ENCODE measurements at places on chromosomes 7 and 10.

DNA sequence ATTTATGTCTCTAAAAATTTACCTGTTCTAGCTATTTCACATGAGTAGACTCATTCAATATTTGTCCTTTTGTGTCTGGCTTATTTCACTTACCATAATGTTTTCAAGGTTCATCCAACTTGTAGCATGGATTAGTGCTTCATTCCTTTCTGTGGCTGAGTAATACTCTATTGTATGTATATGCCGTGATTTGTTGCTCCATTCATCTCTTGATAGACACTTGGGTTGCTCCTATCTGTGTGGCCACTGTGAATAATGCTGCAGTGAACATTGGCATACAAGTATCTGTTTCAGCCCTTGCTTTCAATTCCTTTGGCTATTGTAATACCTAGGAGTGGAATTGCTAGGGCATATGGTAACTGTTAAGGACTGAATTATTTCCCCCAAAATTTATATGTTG lies 86.9 kb downstream of the VWC2 start:
- DNase-seq: no peak

GRCh38 chr10:102444851-102445250 lies 6.5 kb downstream of the C10orf95 start:
- DNase-seq: no peak

- DNase-seq: no peak
Measured at GRCh38 chr7:100942045-100942774, 7.1 kb upstream of the MUC3A start.

GRCh38 chr7:112505495-112505894 lies 24.7 kb downstream of the LSMEM1 start:
- no peak for DNase-seq

- no peak for DNase-seq
Measured at GRCh38 chr10:109875151-109875568, 48.2 kb downstream of the XPNPEP1 start.

- DNase-seq: no peak
Measured at GRCh38 chr7:30465811-30466180, 12.8 kb downstream of the NOD1 start.

DNA sequence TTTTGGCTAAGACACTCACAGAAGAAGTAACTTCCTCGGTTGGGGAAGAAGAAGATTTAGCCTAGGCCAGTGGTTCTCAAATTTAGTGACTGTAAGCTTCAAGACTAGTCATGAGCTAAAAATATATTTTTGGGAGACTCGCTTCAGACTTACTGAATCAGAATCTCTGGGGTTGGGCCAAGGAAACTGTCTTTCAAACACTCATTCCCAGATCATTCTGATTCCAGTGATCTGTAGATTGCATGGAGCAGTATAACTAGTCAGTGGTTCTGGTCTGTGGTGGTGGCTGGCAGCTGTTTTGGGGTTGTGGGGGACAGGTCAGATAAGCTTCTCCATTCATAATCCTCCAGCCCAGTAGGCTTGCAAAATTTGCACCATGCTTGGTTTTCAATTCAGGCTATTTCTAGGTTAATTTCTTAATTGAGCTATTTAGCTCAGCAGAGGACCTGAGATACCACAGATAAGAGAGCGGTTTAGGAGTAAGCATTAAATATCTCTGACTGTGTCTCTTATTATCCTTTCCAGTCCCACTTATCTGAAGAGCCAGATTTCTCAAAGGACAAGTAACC lies 3.8 kb upstream of the KAT6B start:
- DNase-seq: no peak

DNA sequence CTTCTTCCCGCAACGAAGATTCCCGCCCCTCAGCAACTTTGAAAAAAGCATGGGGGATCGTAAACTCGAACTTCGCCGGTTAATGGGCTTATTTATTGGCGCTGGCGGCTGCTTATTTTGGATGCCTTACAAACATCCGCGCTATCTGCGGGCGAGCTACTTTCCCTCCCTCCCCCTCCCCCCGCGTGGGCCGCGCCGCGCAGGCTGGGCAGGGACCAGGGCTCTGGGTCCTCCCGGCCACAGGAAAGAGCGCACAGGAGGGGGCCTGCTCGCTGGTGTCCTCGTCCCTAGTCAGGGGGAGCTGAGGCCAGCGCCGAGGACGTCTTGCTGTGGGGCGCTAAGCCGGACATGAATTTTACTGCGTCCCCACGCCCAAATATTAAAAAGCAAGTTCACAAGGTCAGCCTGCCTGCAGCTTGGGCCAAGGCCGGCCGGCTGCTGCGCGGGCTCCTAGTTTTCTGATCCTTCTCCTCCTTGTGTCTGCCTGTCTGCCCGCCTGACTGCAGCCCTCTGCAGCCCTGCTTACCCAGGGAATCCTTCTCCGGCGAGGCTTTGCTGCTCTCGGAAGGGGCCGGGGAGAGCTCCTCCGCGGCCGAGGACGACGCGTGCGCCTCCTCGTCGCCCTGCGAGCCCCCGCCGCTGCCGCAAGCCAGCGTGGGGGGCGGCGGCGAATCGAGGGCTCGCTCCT lies 1.2 kb downstream of the HOXA10 start:
- DNase-seq: no peak

GRCh38 chr7:134710854-134711624 lies 64.4 kb downstream of the BPGM start:
- DNase-seq: peak; percentile 44
